SK-MEL-5 (cell line): ENCODE measurements at places on chromosomes 1 and 21.
A peak's percentile ranks its signal among the peaks of the same experiment; 100 is the strongest.

GRCh38 chr1:239817276-239817675, 274.4 kb upstream of the FMN2 start:
- DNase-seq, result no peak

GRCh38 chr1:10939654-10940450, 72.6 kb upstream of the TARDBP start:
- DNase-seq, result peak; percentile 7

GRCh38 chr1:33777337-33777736, 86.5 kb upstream of the HMGB4 start:
- no peak for DNase-seq

DNA sequence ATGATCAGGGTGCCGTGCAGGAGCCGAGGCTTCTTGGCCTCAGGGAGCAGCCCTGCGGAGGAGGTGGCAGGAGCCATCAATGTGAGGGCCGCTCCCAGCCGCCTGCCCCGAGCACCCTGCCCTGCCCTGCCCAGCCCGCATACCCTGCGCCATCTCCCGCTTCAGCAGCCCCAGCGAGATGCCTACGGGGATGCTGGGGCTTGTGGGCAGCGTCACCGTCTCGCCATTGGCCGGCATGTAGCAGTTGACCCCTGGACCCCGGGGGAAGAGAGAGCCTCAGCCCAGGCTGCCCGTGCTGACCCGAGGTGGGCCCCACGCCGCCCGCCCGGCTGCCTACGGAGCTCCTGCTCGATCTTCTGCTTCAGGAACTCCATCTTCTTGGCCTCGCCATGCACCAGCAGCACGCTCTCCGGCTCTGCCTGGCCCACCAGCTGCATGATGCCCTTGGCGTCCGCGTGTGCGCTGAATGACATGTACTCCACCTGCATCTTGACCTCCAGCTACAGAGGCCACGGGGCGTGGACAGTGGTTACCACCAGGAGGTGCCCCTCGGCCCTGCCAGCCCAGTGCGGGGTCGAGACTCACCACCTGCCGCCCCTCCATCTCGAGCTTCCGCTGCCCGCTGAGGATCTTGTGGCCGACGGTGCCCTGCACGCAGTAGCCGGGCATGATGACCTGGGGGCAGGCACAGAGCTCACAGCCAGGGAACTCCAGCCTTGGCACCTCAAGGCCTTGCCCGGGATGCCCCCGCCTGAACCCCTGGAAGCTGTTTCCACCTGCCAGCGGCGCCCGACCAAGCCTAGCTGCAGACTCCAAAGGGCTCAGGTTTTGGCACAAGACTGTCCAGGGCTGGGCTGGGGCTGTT, 4.3 kb downstream of the PUSL1 start:
- DNase-seq, result no peak
